ENCODE measurements at places on chromosomes 7 and 10. TPM values are rescaled to one million over a fixed set of nuclear protein-coding genes. Genes with fewer than 3 reads are reported as not detected.

- no peak for DNase-seq
- peaks cover 16% of the 10 kb centered on the region for H3K36me3 ChIP-seq
- H3K27me3 ChIP-seq, result no peaks in the 10 kb centered on the region
Observed at GRCh38 chr10:60208676-60209269, 180.9 kb downstream of the ANK3 start.

GRCh38 chr10:119428789-119429188, 113.7 kb downstream of the RGS10 start:
- H3K4me3 ChIP-seq, result no peak overlapping the region
- H3K36me3 ChIP-seq, result peaks cover 35% of the 10 kb centered on the region
- H3K27me3 ChIP-seq, result no peaks in the 10 kb centered on the region
- peaks cover 15% of the 10 kb centered on the region for H3K4me1 ChIP-seq
- no peak overlapping the region for H3K27ac ChIP-seq

Gene LUC7L2
- total RNA-seq, result 106 TPM

Gene TMEM26
- not detected for total RNA-seq

GRCh38 chr10:80104066-80104926, 25.8 kb downstream of the TMEM254 start:
- no peak overlapping the region for H3K4me3 ChIP-seq
- peaks cover 13% of the 10 kb centered on the region for H3K36me3 ChIP-seq
- H3K27ac ChIP-seq, result peak overlapping the region; percentile 13

GRCh38 chr7:121560267-121560990, 164.3 kb upstream of the FAM3C start:
- H3K27me3 ChIP-seq, result peaks cover 11% of the 10 kb centered on the region
- no peak overlapping the region for H3K27ac ChIP-seq
- no peaks in the 10 kb centered on the region for H3K36me3 ChIP-seq

GRCh38 chr10:77666821-77667220, 29.2 kb upstream of the KCNMA1 start:
- no peak for DNase-seq
- H3K4me1 ChIP-seq, result no peaks in the 10 kb centered on the region
- H3K27ac ChIP-seq, result no peak overlapping the region
- H3K27me3 ChIP-seq, result peaks cover 6% of the 10 kb centered on the region
- no peak overlapping the region for H3K4me3 ChIP-seq
- H3K36me3 ChIP-seq, result no peaks in the 10 kb centered on the region

- H3K4me3 ChIP-seq, result no peak overlapping the region
- H3K4me1 ChIP-seq, result no peaks in the 10 kb centered on the region
- H3K36me3 ChIP-seq, result no peaks in the 10 kb centered on the region
- H3K27me3 ChIP-seq, result no peaks in the 10 kb centered on the region
- no peak overlapping the region for H3K27ac ChIP-seq
- DNase-seq, result no peak
Observed at GRCh38 chr10:122138831-122139625, 132.1 kb upstream of the BTBD16 start.

Gene AP1S1
- 50.0 TPM for total RNA-seq

DNA sequence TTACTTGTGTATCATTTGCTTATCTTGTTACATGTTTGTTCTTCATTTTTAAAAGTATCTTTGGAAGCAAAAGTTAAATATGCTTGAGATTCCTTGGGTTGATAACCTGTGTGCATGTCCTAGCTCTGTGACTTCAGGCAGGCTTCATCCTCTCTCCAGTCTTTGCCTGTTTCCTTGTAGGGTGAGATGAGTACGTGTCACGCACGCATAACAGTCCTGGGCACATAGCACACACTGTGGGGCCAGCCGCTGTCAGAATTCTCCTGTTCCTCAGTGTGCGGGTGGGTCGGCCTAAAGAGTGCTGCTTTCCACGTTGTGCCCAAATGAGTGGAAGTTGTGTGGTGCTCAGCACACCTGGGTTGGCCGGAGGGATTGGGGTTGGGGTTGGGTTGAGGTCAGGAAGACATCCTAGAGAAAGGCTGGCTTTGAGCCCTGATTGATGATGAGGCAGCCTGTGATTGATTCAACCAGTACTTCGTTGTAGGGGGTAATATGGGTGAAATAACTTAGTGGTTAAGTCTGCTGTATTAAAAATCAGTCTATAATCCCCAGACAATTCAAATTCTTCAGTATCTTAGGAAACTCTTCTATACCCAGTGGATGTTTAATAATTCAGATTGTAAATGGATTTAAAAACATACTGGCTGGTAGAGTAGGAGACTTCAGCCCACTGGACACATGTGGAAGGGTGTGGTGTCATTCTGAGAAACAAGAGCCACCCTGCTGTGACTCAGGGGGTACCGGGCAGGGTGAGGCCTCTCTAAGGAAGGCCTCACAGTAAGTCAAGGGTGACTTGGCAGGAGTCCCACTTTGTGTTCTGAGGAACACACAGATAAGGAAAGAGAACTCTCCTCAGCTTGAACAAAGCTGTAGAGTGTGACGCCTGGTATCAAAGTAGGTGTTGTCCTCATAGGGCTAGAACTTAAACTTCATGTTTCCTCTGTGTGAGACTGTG, 54.8 kb downstream of the DAGLB start:
- DNase-seq, result peak; percentile 38
- H3K36me3 ChIP-seq, result peaks cover 60% of the 10 kb centered on the region
- peak overlapping the region; percentile 83 for H3K27ac ChIP-seq
- peaks cover 54% of the 10 kb centered on the region for H3K4me1 ChIP-seq
- H3K27me3 ChIP-seq, result no peaks in the 10 kb centered on the region
- no peak overlapping the region for H3K4me3 ChIP-seq

GRCh38 chr10:102268375-102268888, 23.1 kb downstream of the GBF1 start:
- no peak for DNase-seq
- peaks cover 29% of the 10 kb centered on the region for H3K36me3 ChIP-seq
- peaks cover 41% of the 10 kb centered on the region for H3K4me1 ChIP-seq
- H3K27ac ChIP-seq, result peak overlapping the region; percentile 45
- no peaks in the 10 kb centered on the region for H3K27me3 ChIP-seq

Gene LRRC27
- 3.9 TPM for total RNA-seq

- no peak overlapping the region for H3K4me3 ChIP-seq
- H3K27me3 ChIP-seq, result no peaks in the 10 kb centered on the region
- no peak for DNase-seq
- H3K27ac ChIP-seq, result peak overlapping the region; percentile 32
- peaks cover 48% of the 10 kb centered on the region for H3K4me1 ChIP-seq
Observed at GRCh38 chr7:131238347-131238931, 89.2 kb upstream of the MKLN1 start.

Gene FGL2
- 4.1 TPM for total RNA-seq

Gene SUGCT
- not detected for total RNA-seq

DNA sequence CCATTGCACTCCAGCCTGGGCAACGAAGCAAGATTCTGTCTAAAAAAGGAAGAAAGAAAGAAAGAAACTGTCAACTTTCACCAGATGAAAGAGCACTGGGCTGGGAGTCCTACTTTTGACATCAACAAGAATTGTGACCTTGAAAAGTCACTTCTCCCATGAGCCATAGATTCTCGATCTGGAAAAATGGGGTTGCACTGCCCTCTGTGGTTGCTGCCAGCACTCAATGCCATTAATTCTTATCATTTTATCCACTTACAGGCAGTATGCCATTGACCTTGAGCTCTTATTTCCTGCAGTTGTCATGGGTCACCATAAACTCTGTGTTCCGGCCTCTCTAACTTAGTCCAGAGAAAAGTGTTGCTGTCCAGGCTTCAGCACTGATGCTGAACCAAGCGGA, 137.2 kb downstream of the NOC3L start:
- no peak overlapping the region for H3K27ac ChIP-seq
- H3K36me3 ChIP-seq, result no peaks in the 10 kb centered on the region
- no peaks in the 10 kb centered on the region for H3K27me3 ChIP-seq
- H3K4me1 ChIP-seq, result no peaks in the 10 kb centered on the region

GRCh38 chr10:120132811-120133210, 240.3 kb downstream of the SEC23IP start:
- no peaks in the 10 kb centered on the region for H3K4me1 ChIP-seq
- H3K27me3 ChIP-seq, result peaks cover 2% of the 10 kb centered on the region
- H3K4me3 ChIP-seq, result no peak overlapping the region
- H3K36me3 ChIP-seq, result no peaks in the 10 kb centered on the region
